ENCODE measurements at places on chromosomes 2 and 18.
A peak's percentile ranks its signal among the peaks of the same experiment; 100 is the strongest.

GRCh38 chr2:151482171-151482725, 72.5 kb downstream of the RIF1 start:
- DNase-seq = no peak

DNA sequence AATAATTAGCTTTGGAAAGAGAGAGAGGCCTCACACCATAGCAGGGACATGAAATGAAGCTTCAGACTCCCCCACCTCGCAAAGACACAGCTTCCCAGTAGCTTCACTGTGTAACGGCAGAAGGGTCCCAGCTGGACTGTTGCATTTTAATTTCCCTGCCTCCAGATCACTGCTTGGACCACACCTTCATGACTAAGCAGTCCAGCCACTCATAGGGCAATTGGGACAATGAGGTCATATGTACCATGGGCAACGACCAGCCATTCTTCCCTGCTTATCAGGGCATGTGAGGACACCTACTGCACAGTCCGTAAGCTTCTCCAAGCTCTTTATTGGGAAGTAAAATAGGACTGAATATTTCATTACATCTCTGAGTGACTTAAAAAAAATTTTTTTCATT, 183.0 kb downstream of the MREG start:
- DNase-seq = no peak

GRCh38 chr2:177058747-177059146, 153.8 kb upstream of the HNRNPA3 start:
- no peak for DNase-seq

DNA sequence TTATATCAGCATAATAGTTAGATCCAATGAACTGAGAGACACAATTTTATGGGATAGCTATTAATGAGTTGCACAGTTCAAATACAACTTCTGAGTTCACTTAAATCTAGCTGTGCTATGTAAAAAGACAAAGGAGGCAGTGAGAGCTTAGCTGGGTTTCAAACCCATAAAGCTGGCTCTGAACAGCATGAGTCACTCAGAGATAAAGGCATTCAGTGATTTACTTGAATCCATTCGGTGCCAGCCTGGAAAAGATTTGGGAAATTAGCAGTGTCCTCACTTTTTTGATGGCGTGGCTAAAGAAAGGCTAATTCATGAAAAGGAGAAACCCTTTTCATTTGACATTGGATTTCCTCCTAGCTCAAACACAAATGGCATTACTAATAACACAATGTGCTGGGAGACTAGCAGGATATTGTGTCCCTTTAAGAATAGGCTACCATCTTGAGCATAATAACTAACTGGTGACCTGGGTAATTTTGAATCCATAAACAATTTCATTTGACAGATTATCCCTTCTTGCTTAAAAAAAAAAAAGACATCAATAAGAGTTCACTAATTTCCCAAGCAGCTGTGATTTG, 98.4 kb upstream of the NEUROD1 start:
- DNase-seq = no peak

- peak; percentile 16 for DNase-seq
These were observed 1.7 kb upstream of the ZNF532 start for GRCh38 chr18:58862851-58863538.

DNA sequence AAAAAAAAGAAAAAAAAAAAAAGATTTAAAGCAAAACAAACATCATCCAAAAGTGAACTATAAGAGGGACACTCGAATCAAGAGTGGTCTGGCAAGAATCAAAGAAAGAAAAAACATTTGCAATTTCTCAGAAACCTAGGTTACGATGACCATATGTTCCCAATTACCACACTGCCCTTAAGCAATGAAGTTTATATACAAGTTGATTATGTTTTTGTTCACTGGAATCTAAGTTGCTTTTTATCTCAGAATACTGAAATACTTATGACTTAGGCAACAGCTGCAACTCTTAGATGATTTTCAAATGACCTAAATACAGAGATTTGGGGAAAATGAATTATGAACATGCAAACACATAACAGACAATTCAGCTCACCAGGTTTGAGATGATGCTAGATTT, 597.1 kb upstream of the CHAC2 start:
- no peak for DNase-seq

- no peak for DNase-seq
These were observed 142.2 kb downstream of the B3GNT2 start for GRCh38 chr2:62338111-62338510.

GRCh38 chr2:151138507-151138906, 123.2 kb downstream of the RBM43 start:
- DNase-seq = no peak

All from NCI-H2029 (cell line).